ENCODE measurements at places on chromosomes 7 and 10.

DNA sequence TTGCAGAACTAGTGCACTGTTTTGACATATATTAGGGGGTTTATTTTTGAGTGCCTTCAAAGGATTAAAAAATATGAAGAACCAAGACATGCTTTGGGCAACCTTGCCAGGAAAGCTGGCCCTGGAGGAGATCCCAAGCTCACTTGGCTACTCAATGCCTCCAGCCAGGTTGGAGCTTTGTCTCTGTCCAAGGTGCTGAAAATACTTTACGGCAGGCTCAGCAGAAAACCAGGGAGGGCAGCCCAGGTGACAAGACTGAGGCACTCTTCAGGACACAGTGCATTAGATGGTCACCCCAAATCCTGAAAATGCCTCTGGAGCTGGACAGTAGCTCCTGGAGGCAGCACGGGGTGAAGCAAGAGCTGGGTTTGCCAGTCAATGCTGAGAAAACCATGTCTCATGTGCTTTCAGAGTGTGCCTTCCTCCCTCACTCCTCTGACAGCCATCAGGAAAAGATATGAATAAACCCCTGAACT, 5.8 kb upstream of the KCNH2 start:
- peak; percentile 86 for DNase-seq

DNA sequence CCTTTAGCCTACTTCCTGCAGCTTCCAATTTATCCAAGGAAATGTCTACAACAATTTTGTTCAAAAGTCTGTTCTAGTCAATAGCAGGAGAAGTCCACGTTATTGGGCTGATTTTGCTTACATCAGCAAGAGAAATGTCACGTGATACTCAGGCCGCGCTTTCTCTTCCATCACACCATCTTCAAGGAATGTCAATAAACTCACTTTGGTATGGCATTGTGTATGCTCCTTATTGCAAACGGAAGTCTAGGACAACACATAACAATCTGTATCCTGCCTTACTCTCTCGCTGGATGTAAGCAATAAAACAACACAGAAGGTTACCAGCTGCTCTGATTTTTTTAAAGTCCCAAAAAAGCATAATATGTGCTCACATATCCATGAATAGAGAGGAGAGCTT, 17.1 kb upstream of the STK17A start:
- peak; percentile 17 for DNase-seq

- peak; percentile 10 for DNase-seq
Observed at GRCh38 chr10:1198453-1199344, 142.5 kb downstream of the WDR37 start.

GRCh38 chr10:101304316-101304715, 49.6 kb upstream of the BTRC start:
- DNase-seq, result no peak

DNA sequence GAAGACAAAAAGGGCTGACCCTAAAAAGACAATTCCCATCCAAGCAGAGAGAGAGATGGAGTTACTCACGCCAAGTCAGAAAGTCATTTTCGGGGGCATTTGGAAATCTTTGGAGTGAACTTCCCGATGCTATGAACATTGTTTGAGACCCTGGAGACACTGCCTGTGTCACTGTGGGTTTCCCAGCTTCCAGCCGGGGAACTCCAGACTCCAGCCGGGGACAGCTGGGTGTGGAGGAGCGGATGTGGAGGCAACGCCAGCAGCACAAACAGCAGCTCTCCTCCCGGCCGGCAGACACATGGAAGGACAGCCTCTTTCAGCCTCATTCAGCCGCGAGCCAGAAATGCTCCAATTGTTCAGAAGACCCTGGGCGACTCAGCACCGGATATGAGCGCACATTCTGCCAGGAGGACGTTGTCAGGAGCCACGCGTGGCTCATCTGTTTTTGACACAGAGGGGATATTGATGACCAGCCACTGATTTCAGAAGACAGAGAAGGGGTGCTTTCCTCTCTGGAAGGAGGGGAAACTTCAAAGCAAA, 97.6 kb downstream of the PRPF18 start:
- peak; percentile 64 for DNase-seq

DNA sequence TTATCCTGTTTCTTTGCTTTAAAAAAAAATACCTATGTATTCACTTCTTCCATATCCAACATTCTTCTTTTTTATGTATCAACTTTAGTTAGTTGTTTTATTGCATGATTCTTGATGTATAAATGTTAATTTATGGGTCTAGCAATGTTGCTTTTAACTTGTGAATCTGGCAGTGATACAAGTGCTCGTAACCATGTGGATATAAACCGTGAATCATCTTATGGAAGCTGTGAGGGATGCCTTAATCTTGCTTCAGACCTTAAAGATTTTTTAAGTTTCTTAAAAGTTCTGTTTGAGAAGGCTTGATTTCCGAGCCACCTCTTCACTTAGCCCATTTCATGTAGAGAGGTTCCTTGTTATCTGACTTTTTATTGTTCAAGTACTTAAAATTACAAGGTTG, 25.9 kb downstream of the HELLS start:
- no peak for DNase-seq

DNA sequence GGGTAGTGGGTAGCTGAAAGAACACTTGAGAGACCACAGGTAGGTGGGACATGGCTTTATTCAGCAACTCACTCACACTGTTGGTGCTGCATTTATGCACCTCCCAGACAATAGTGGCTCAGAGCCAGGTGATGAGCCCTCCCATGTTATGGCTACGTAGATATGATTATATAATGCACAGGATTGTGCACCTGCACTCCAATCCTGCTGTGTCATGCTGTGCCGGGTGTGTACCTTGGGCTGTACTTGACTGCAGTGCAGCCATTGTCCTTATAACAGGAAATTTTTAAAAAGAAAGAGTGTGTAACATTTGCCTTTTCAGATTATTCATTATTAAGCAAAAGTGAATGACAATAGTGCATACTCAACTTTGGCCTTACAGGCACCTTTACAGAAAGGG, 366.1 kb upstream of the BMPER start:
- DNase-seq, result no peak

- no peak for DNase-seq
Observed at GRCh38 chr10:124939290-124939689, 2.6 kb upstream of the ZRANB1 start.

GRCh38 chr7:56105508-56105907, 768 bp downstream of the CHCHD2 start:
- DNase-seq, result peak; percentile 59

DNA sequence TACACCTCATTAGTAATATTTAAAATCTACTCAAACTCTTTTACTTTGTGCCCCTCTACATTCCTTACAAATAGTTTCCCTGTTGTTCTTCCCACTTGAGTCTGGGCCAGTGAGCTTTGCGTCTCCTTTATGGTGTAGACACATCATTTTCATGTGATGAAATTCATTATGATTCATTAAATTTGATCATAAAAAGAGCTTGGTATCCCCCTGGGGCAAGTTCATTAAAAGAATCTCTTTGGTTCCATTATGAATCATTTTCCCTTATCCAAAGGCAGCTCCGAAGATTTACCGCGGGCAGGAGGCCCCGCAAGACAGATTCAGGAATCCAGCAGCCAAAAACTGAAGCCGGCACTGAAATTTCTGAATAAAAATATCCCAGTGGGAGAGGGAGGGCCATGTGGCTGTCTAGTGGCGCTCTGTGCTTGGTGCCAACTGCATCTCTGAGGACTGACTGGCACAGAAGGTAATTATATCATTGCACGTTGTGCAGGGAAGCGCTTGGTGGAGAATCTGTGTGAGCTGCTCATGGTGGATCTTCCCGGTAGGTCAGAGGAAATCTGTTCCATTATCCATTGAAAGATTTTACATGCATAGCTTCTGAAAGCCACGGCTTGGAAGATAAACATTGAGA, 151.4 kb upstream of the PITRM1 start:
- DNase-seq, result no peak

- DNase-seq, result peak; percentile 71
Observed at GRCh38 chr7:108663701-108664100, 94.0 kb downstream of the DNAJB9 start.

DNA sequence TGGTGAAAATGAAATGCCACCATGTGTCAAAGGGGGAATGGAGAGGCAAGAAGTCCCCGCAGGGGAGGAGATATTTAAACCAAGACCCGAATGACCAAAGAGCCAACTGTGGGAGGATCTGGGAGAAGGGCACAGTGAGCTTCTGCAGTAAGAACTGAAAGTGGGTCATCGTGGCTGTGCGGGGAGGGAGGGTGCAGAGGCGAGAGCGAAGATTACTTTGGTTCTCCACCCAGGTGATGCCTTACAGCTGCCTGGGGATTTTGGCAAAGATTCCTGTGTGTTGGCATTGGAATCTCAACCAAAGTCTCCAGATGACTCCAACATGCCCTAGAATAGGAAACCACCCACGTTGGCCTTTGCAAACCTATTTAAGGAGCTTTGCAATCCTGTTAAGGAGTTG, 44.2 kb upstream of the ADAM12 start:
- no peak for DNase-seq

- DNase-seq, result no peak
Observed at GRCh38 chr7:2072042-2072441, 160.7 kb downstream of the MAD1L1 start.

DNA sequence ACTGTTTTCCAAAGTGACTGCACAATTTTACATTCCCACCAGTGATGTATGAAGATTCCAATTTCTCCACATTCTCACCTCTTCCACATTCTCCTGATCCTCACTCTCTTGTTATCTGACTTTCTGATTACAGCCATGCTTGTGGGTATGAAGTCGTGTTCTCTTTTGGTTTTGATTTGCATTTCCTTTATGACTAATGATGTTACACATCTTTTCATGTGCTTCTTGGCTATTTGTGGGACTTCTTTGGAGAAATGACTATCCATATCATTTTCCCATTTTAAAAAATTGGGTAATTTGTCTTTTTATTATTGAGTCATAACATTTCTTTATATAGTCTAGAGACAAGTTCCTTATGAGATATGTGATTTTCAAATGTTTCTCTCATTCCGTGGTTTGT, 10.5 kb upstream of the GIMAP8 start:
- no peak for DNase-seq

GRCh38 chr10:114683162-114683561, 25.1 kb upstream of the ABLIM1 start:
- no peak for DNase-seq

GRCh38 chr10:103804871-103805270, 50.5 kb downstream of the SH3PXD2A start:
- peak; percentile 90 for DNase-seq

- DNase-seq, result no peak
Observed at GRCh38 chr7:113873554-113874151, 45.2 kb downstream of the PPP1R3A start.
